ENCODE measurements at places on chromosomes 11 and 22.

DNA sequence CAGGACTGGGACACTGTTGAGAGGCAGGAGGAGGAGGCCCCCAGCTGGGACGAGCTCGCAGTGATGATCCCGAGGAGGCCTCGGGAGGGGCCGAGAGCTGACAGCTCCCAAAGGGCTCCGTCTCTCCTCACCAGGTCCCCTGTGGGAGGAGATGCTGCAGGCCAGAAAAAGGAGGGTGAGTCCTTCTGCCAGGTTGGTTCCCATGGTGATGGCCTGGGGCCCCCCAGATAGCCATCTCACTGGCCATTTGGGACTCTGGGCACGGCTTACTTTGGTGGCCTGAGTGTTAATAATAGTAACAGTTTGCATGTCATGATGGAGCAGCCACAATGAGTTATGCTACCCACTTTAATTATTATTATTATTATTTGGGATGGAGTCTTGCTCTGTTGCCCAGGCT lies 18.9 kb downstream of the TRIOBP start:
- no peak for DNase-seq

DNA sequence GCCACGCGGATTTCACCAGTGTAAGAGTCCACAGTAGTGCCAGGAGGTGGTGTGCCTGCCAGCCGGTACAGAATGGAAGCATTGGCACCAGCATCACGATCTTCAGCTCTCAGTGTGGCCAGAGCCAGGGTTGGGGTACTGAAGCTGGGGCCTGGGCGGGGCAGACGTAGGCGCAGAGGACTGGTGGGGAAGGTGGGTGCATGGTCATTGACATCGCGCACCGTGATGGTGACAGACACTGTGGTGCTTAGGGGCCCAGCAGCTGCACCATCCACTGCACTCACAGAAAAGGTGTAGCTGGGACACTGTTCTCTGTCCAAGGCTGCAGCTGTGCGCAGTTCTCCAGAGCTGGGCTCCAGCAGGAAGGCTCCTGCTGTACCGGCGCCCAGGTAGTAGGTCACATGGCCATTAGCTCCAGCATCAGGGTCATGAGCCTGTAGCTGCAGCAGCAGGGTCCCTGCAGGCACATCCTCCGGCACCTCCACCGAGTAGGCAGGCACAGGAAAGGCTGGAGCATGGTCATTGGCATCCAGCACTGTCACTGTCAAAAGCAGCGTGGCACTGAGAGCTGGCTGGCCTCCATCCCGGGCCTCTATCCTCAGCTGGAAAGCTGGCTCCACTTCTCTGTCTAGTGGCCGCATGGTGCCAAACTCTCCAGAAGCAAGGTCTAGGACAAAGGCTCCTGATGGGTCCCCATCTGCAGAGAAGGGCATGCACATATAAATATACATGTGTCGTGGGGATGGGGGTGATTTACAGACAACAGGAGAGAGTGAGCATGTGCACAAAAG lies 7.9 kb upstream of the TPP1 start:
- DNase-seq = no peak

GRCh38 chr11:109939166-109939810 lies 153.9 kb upstream of the ZC3H12C start:
- peak; percentile 88 for DNase-seq

- DNase-seq = no peak
These were observed 99.2 kb downstream of the VPREB1 start for GRCh38 chr22:22343581-22344296.

DNA sequence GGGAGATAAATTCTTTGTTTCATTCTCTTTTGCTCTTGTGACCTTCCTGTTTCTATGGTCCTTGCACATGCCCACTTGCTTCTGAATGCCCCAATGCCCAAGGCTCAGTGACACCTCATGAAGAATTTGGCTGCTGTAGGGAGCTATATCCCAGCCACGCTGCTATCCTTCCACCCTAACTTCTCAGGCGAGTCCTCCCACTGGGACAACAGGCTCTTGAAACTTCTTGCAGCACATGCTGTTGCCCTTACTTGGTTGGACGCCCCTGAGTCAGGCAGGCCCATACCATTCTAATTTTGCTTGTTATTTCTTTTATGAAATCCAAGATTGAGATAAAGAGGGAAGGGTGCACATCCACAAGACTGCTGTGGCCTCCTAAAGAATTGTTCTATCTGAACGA lies 57.6 kb upstream of the BLID start:
- DNase-seq = peak; percentile 37

GRCh38 chr11:46719048-46719542 lies at the start of gene F2:
F2 (plus strand) TSS chr11:46719213; CDS start chr11:46719236, 23 bp downstream.
- no peak for DNase-seq

- no peak for DNase-seq
These were observed 505 bp downstream of the NUDT22 start for GRCh38 chr11:64226507-64227051.

DNA sequence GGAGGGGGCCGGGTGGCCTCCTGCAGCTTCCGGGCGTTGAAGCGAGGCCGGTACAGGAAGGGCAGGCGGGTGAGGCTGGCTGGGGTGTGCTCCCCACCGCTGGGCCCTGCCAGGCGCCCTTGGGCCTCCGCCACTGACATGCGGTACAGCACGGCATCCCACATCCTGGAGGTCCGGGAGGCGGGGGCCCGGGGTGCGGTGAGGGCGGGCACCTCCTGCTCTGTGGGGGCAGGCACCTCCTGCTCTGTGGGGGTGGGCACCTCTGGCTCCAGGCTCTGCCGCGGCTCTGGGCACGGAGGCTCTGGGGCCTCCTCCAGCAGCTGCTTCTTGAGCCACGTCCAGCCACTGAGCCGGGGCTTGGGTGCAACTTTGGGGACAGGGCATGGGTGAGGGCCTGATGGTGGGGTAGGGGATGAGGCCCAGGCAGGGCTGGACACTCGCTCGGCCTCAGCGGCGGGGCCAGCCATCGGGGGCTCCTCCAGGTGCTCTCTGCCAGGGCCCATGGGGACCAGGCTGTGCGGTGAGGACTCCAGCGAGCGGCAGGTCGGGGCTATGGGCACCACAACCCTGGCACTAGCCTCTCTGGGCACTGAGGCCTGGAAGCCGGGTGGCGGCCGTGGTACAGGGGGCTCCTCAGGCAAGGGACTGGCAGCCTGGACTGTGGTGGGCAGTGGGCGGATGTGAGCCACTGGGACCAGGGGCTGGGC lies 2.3 kb downstream of the PRR33 start:
- no peak for DNase-seq

GRCh38 chr11:76210931-76211851 lies 4.9 kb upstream of the WNT11 start:
- DNase-seq = no peak

DNA sequence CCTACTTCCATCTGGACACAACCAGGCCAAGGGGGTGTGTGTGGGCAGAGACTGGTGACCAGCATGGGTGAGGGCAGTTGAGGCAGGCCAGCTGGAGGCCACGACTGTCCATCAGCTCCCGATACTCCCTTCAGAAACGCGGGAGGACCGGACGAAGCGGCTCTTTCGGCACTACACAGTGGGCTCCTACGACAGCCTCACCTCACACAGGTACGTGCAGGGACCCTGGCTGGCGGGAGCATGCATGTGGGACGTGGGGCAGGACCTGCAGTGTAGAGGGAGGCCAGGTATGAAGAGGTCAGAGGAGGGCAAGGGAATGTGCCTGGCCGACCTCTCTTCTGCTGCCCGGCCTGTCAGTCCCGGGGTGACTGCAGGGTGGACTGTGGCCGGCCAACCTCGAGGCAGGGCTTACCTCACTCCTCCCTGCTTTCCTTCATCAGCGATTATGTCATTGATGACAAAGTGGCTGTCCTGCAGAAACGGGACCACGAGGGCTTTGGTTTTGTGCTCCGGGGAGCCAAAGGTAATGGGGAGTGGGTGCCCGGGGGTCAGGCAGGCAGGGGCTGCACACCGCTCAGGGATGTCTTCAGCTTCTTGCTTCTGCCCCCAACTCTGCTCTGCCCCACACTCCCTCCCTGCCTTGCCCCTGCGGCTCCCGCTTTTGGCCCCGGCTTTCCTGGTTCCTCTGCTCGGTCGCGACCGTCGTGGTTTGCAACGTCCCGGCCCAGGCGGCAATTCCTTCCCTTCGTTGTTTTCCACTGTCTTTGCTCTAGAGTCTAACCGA lies 31.3 kb downstream of the SHANK3 start:
- no peak for DNase-seq

DNA sequence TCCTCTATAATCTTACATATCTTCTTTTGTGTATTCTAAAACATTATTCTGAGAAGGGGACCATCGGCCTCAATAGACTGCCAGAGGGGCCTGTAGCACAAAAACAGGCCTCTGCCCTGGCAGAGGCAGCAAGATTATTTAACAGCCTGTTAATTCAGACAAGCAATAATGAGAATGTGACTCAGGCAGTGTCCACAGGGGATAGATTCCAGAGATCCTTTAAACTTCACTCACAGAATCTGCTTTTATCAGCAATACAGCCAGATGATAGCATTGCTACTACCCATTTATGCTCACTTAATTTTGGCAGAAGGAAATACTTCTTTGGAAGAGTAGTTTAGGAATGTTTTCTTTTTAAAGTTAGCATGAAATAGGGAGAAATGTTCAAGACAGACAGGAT lies 44.9 kb downstream of the AAMDC start:
- no peak for DNase-seq

DNA sequence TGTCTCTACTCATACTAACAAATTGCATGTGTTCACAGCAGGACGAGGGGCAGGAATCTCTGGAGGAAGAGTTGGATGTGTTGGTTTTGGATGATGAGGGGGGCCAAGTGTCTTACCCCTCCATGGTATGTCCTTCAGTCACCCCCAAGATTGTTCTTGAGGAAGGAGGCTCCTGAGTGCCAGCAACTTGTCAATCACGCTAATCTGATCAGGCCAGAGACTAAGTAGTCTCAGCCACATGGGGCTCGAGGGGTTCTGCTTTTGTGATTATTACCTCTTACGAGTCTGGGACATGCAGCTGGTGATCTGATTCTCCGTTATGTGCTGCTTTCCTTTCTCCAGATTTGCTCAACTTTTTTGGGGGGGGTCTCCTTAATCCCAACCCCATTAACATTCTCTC lies 54.3 kb downstream of the CTNND1 start:
- no peak for DNase-seq

DNA sequence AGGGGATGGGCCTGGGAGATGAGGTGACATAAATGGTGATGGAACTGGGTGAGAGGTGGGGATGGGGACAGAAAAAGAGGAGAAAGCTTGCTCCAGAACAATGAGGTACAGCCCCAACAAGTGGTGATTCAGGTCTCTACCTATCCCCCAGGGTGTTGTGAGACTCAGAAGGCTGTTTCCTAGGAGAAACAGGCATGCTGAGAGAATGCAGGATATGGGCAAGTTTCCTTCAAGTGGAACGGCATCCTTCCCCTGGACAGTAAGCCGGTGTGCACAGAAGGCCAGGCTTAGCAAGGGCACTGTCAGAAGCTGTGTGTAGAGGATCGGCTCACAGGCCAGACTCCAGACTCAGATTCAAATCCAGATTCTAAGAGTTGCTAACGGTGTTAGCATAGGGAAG lies 34.1 kb upstream of the CRTAM start:
- peak; percentile 87 for DNase-seq

GRCh38 chr22:17875631-17876030 lies 101.4 kb upstream of the BID start:
- no peak for DNase-seq

- peak; percentile 26 for DNase-seq
These were observed 101.7 kb downstream of the ATM start for GRCh38 chr11:108324587-108324986.

GRCh38 chr11:64419818-64420485 lies 61.0 kb downstream of the RPS6KA4 start:
- DNase-seq = peak; percentile 77

DNA sequence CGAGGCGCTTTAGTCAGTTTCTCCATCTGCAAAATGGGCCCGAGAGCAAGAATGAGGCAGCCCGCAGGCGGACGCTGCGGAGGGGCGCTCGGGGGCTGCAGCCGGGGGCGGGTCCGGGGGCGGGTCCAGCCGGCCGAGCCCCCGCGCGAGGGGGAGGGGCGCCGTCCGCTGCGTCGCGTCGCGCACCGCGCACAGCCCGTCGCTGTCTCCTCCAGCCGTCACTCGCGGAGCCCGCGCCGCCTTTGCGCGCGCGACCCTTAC lies 282 bp downstream of the PC start:
- DNase-seq = no peak

GRCh38 chr11:132257871-132258270 lies 887.5 kb downstream of the NTM start:
- DNase-seq = no peak

DNA sequence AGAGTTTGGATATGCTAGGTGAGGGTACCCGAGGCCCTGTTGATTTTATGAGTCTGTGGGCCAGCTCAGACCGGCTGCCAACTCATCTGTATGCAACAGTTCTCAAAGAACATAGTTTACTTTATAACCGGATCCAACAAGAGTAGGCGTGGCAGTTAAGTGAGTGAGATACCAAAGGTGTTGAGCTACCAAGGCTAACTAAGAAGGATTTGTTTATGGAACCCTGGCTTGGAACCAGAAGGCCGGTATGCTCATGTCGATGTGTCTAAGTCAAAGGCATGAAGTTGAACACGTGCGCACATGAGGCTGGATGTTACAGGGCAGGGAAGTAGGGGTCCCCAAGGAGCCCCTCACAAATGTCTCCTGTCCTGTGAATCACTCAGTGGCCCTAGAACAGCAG lies at the start of gene KCNJ1:
KCNJ1 (minus strand) TSS at position 20 of the 400 bp plus-strand sequence. CDS start 27,053 bp downstream, outside the sequence.
- DNase-seq = no peak

DNA sequence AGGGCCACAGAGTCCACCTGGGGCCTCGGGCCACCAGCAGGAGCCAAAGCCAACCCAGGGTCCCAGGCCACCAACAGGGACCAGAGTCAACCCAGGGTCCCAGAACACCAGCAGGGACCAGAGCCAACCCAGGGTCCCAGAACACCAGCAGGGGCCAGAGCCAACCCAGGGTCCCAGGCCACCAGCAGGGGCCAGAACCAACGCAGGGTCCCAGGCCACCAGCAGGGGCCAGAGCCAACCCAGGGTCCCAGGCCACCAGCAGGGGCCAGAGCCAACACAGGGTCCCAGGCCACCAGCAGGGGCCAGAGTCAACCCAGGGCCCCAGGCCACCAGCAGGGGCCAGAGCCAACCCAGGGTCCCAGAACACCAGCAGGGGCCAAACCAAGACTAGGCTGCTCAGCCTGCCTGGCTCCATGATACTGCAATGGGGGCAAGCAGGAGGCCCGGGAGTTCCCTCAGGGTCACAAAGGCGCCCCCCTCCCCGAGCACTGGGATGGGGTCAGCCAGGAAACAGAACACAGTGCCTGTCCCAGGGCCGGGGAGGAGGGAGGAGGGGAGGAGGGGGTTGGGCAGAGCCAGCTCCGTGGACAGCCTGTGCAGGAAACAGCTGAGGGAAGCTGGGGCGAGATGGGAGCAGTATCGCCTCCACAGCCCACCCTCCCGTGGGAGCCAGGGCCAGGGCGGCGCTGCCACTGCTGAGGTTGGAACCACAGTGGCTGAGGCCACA lies 62.0 kb upstream of the PRR5 start:
- DNase-seq = no peak

GRCh38 chr22:16827506-16827905 lies 2.3 kb upstream of the XKR3 start:
- no peak for DNase-seq

Data from cardiac fibroblast (primary cell).